ENCODE measurements at places on chromosomes 3 and 15.
A peak's percentile ranks its signal among the peaks of the same experiment; 100 is the strongest.

DNA sequence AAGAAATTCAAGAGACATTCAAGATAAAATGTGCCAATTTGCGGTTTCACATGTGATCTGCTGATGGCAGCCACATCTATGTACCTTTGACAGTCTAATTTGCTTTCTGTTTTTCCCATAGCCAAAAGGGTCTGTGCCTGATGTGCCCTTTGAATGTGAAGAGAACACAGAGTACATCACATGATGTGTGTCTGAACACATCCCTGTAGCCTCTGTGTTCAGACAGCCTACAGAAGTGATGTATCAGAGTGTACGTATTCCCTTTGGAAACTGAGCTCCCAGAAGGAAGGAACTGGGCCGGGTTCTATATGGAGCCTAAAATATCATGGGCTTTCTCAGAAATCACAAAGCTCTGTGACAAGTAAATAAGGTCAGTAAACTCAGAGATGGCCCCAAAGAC, 52.4 kb downstream of the BOC start:
- no peak for DNase-seq

- DNase-seq: no peak
These were observed 35.0 kb upstream of the PLCL2 start for GRCh38 chr3:16849795-16850194.

GRCh38 chr3:117518364-117518763, 808.8 kb downstream of the TUSC7 start:
- DNase-seq: peak; percentile 8

- DNase-seq: peak; percentile 23
These were observed 203.9 kb downstream of the TLE3 start for GRCh38 chr15:69893863-69894262.

GRCh38 chr3:31053299-31053698, 158.8 kb upstream of the GADL1 start:
- no peak for DNase-seq

DNA sequence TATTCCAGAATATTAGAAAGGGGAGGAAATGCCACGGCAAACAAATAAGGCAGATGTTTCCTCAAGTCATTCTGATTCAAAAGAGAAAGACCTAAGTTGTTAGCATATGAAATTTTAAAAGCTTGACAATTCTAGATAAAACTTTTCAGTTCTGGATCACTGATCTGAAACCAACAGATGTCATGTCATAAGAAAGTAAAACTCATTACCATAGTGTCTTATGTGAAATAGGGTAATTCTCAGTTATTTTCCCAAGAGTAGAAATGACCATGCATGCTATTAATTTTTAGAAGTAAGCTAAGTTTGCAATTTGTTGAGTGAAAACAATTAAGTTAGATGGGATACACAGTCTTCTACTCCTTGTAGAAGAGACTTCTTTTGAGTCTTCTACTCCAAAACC, 630.3 kb downstream of the NAALADL2 start:
- DNase-seq: peak; percentile 18

- no peak for DNase-seq
These were observed 110.7 kb upstream of the CTDSPL start for GRCh38 chr3:37751016-37751415.

- no peak for DNase-seq
These were observed 790 bp downstream of the LAMP3 start for GRCh38 chr3:183161552-183162336.

DNA sequence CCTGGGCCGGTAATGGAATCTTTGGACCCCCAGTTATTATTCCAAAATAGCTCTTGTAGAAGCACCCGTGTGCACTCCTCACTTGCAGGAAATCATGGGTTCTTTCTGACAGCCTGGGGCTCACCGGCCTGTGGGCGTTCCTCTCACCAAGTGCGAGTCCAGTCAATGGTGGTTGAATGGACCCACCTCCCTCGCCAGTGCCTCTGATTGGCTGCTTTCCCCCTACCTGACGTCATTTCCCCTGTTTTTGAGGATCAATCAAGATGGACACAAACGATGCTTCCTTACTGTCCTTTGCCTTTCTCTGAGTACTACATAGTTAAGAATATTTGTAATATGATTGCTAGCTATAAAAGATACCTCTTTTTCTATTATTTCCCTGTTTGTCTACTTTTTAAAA, 18.1 kb downstream of the MOBP start:
- no peak for DNase-seq

GRCh38 chr3:54954022-54954421, 26.2 kb upstream of the LRTM1 start:
- DNase-seq: peak; percentile 57

- DNase-seq: no peak
These were observed 5.9 kb upstream of the EDEM1 start for GRCh38 chr3:5181469-5182141.

GRCh38 chr3:60344340-60344739, 906.9 kb downstream of the FHIT start:
- no peak for DNase-seq

GRCh38 chr3:8579096-8579495, 65.5 kb downstream of the SSUH2 start:
- DNase-seq: no peak

DNA sequence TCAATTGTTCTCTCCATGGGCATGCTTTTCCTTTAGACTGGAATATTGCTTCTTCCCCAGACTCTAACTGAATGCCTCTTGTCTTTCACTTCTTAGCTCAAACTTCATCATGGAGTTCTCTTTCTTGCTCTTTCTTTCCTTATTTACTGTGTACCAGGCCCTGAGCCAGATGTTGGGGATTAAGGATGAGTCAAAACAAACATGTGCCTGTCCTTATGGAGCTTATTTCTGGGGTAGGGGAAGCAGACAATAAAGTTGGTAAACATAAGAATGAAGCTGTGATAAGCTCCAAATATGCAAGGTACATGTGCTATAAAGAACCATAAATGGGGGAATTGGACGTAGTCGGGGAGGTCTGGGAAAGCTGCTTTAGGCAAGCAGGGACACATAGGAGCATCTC, 145.8 kb downstream of the ALDH1A2 start:
- DNase-seq: no peak

GRCh38 chr3:106510206-106510605, 641.4 kb upstream of the CBLB start:
- DNase-seq: no peak

- no peak for DNase-seq
These were observed 108.2 kb downstream of the EOMES start for GRCh38 chr3:27613846-27614500.

DNA sequence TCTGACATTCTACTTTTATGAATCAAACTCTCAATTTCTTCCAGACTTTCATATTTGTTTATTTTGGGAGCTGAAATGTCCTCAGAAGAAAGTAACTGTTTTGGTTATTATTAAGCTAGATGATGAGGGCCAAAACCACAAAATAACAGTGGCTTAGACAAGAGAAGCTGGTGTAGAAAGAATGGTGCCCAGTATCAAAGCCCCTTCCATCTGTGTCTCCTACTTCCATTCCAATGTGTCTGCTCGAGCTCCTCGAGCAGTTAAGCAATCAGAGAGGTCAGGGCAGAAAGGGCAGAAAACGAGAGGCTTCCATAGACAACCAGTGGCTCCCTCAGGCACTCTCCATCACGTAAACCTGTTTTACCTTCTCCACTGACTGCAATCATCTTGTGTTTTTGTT, 59.7 kb upstream of the MAGI1 start:
- no peak for DNase-seq

GRCh38 chr3:48408823-48409281, 21.0 kb downstream of the PLXNB1 start:
- DNase-seq: no peak
